ENCODE measurements at places on chromosomes 12 and 14.

- no peak for DNase-seq
These were observed 1752.4 kb upstream of the FLRT2 start for GRCh38 chr14:83777516-83777915.

DNA sequence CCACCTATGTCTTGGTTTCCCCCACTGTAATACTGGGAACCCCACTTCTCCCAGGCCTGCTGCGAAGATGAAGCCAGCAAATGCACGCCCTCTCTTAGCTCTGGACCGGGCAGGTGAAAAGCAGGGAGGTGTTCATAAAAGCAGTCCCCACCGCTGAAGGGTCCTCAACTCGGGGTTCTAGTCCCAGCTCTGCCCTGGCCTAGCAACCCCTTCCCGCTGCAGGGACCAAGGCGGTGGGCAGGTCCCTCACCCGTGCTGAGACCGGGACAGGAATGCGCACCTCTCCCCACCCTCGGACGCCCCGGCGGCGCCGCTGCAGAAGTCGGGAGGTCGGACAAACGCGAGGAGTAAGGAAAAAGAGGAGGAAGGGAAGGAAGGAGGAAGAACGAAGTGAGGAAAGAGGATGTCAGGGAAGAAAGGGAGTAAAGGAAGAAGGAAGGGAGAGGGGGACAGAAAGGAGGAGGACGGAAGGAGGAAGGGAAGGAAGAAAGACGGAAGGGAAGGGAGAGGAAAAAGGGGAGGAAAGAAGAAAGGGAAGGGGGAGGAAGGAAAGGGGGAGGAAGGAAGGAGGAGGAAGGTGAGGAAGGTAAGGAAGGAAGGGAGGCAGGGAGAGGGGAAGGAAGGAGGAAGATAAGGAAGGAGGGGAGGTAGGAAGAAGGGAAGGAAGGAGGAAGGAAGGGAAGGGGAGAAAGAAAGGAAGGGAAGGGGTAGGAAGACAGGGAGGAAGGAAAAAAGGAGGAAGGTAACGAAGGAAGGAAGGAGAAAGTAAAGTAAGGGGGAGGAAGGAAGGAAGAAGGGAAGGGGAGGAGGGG, 701 bp downstream of the SPRING1 start:
- no peak for DNase-seq

DNA sequence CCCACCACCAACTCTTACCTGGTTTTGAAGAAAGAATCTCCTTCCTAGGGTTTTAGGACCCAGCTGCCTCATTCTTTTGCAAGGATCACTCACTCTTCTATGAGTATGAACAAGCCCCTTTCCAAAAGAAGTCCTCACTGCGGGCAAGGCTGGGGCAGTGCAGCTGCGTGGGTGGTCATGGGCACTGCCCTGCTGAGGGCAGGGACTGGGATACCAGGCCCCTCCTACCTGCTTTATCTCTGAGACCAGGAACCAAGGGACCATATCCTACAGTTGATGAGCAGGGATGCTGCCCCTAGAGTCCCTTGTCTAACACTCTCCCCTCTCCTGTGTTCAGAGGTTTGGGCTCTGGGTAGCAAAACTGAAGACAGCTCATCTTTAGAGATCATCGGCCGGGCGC, 20.5 kb downstream of the HPD start:
- no peak for DNase-seq

DNA sequence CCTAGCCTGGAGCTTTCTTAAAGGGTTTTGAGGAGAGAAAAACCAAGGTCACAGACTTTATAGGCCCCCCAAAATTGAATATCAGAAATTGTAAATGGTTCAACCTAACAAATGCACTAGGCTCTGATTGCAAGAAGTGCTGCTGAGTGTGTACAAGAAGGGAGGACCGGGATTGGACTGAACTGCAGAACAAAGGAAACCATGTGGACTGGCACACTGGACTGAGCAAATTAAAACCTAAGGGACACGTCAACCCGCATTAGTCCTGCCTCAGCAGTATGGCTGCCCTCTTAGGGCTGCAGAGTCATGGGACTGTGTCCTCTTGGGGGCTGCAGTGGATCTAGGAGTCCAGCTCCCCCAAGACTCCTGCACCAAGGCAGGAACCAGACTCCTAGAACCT, 842 bp upstream of the CISTR start:
- no peak for DNase-seq

DNA sequence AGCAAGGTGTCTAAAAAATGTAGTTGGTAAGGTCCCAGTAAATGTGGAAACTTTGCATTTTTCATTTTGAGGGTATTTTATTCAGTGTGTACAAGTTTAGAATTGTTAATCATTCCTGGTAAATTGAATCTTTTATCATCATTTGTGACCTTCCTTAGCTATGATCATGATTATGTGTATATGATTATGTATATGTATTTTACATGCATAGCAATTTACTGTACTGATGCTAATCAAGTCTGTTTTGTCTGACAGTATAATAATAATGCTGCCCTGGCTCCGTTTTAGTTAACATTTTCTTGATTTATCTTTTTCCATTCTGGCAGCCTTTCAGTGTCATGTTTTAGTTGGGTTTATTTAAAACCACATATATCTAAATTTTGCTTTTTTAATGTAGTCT, 9.4 kb downstream of the WASHC4 start:
- no peak for DNase-seq

- no peak for DNase-seq
These were observed 310.0 kb downstream of the ADAMTS20 start for GRCh38 chr12:43241986-43242385.

- DNase-seq: no peak
These were observed 437.9 kb downstream of the BCL11B start for GRCh38 chr14:98834119-98834518.
